ENCODE measurements at places on chromosomes 1 and 21.

DNA sequence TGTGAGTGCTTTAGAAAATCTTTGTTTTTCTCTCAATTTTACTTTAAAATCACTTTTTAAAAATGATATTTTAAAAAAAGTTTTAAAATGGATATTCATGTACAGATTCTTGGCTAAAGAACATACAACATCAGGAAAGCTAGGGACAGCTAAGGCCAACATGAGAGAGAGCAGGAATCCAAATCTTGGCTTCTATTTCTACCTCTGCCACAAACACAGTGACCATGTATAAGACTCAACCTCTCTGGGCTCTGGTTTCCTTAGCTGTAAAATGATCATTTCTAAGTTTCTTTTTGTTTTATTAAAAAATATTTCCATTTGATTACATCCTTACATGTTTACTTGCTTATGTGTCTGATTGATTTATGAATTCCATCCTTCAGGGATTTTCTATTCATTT, 1.2 kb downstream of the VCAM1 start:
- no peak for DNase-seq

DNA sequence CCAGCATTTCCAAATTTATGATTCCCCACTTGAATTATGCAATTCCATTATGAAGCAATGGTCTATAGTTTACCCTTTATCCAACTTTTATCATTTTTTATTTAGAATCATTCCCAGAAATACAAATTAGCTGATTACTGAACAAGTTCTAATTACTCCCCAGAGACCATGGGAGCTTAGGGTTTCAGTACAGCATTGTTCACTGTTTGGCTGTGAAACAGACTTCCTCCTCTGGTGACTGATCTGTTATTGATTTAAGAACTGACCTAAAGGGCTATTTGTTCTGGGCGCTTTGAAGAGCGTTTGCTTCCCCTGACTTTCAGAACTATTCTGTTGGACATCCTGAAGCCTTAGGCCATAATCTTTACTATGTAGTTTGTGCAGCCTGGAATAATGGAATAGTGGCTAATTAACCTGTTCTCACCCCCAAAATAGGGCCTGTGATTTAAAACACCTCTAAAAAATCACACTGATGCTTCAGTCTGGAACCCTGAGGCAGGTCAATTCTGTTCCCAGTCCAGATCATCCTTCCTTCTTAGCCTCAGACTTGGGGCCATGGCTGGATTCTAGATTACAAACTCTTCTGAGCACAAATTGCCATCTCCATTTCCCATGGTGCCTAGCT, 58.7 kb downstream of the ALG14 start:
- peak; percentile 34 for DNase-seq

- no peak for DNase-seq
Measured at GRCh38 chr1:54301497-54301896, 101.5 kb downstream of the MRPL37 start.

DNA sequence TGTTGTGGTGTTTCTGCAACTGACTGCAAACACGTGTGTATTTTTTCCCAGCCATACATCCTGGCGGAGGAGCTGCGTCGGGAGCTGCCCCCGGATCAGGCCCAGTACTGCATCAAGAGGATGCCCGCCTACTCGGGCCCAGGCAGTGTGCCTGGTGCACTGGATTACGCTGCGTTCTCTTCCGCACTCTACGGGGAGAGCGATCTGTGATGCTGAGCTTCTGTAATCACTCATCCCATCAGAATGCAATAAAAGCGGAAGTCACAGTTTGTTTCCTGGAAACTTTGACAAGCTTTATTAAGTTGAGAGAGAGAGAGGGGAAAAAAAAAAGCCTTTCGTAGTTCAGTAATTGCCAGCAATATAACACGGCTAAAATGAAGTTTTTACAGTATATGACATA, 32.7 kb upstream of the MTR start:
- peak; percentile 5 for DNase-seq

DNA sequence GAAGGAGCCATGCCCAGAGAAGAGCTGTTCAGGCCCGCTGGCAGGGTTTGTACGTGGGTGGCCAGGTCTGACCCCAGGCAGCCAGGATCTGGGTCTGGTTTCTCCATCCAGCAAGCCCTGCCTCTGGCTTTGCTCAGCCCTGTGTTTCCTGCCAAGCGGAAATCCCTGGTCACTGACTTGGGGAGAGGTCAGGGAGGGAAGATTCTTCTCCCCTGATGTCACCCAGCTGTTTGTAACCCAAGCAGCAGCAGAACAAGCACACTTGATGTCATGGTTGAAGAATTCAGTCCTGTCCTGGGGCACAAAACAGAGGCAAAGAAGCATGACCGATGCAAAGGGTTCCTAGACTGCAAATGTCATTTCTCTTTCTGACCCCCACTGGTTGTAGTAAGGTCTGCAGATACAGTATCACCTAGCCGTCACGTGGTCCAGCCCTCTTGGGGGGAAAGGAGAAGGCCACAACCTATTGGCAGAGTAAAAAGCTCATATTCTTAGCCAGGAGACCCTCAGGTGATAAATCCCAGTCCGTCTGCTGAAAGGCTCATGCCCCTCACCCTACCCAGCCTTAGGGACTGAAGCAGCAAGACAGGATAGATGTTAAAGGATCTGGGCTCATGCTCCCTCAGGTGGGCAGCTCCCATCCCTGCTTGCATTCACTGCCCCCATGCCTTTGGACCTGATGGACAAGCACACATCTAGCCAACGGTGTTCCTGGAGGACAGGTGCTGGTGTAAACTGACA, 120.9 kb downstream of the SYT2 start:
- DNase-seq = peak; percentile 99

DNA sequence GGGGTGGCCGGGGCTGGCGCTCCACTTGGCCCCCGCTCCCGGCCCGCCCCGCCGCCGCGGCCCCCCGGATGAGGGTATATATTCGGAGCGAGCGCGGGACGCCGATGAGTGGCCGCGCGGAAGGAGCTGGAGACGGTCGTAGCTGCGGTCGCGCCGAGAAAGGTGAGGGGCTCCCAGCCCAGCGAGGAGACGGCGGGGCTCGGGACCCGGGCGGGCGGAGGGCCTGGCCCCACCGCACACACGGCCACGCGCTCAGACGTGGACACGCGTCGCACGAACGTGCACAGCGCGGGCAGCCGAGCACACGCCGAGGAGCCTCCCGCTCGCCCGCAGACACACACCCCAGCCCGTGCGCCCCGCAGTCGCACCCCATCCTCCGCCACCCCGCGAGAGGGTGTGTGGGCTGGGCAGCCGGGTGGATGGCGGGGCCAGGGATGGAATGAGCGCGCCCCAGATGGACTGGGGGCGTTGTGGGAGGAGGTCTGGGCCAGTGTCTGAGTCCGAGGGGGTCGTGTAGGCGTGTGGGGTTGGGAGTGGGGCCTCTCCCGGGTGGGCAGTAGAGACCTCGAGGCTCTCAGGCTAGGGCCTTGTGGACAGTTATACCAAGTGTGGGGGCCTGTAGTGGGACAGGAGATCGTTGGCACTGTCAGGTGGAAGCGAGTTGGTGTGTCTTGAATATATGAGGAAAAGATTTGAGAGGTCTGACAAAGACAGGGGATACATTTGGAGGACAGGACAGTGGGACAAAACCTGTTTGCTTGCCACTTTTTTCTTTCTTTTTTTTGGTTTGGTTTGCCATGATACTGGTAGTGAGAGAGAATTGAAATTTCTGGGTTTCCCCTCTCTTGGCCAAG, at the start of gene UAP1:
UAP1 (plus strand) TSS at position 107 of the 854 bp plus-strand sequence. CDS start 4,347 bp downstream, outside the sequence.
- DNase-seq = no peak

- no peak for DNase-seq
Measured at GRCh38 chr1:91325456-91325855, 79.2 kb downstream of the HFM1 start.

DNA sequence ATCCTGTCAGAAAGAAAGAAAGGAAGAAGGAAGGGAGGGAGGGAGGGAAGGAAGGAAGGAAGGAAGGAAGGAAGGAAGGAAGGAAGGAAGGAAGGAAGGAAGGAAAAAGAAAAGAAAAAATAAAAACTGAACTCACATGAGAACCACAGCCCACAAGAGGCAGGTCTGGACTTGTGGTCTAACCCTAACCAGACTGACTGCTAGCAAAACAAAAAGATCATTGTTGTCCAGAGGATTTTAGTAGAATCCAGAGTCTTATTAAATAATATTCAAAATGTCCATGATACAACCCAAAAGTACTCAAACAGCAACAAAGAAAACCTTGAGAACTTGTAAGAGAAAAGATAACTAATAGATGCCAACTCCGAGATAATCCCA, 4.7 kb upstream of the ITGB2 start:
- DNase-seq = peak; percentile 48

DNA sequence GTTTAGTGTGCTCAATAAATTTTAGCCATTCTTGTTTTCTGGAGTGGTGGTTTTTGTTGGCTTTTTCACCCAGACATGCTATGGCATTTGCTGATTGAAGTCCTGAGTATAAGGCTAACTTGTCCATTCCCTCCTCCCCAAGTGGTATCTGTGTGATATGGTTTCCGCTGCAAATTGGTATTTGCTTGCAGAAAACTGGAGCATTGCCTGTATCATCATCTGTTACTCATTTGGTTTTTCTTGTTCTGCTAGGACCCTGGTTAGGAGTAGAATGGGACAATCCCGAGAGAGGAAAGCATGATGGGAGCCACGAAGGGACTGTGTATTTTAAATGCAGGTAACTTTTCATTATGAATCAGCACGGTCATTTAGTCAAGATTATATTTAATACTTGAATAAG, 34.0 kb downstream of the TBCE start:
- DNase-seq = peak; percentile 58

DNA sequence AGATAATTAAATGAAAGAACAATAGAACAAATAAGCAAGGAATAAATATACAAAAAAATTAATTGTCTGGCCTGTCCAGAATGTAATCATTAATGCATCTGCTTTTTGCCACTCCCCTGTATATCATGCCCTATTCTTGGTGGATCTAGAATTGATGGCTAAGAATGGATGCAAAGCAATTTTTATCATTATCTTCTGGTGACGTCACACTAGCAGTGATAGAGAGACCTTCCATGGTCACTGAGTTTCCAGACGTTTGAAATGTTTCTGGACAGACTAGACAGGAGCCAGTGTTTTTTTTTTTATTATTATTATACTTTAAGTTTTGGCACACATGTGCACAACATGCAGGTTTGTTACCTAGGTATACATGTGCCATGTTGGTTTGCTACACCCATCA, 563.0 kb downstream of the NEGR1 start:
- DNase-seq = no peak

DNA sequence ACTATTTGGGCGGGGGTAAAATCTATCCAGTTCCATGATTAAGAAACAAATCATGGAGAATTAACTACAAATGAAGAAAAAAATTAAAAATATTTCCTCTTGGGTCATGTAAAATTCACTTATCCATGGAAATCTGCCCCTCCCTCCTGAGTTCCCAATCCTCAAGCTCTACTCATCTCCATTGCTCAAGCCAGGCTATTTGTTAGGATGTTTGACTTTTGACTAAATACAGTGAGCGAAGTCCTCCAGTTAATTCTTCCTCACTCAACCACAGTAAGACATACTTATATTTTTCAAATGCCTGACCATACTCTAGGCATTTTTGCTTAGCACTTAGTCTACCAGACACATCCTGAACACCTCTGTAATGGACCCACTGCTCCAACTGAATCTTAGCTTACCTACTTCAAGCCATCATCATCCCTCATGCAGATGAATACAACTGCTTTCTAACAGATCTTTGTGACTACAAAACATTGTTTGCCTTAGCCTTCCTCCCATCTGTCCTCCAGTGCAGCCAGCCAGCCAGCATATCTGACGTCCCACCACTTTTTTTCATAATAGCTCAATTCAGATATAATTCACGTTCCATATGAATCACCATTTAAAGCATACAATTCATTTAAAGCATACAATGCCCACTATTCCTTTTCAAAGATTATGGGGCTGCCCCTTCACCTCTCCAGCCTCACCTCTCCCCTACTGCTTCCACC, 154.2 kb downstream of the RERE start:
- DNase-seq = peak; percentile 26

DNA sequence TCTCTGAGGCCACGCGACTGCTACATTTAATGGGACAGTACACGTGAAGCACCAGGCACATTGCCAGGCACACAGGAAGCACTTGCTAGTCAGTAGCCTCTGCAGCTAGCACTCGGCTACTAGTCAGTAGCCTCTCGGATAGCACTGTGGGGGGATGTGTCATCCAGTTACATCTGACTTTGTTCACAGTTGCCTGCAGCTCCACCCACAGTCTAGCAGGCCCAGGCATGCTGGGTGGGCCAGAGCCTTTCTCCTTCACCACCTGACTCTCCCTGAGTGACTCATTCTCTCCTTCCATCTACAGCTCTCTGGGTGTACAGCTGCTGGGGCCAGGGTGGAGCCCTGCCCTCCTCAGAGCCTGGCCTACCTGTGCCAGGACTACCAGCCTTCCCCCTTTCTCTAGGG, 51.5 kb downstream of the PTPRF start:
- peak; percentile 89 for DNase-seq

- no peak for DNase-seq
Measured at GRCh38 chr1:53084589-53084971, 22.6 kb downstream of the PODN start.

- peak; percentile 77 for DNase-seq
Measured at GRCh38 chr21:36141513-36141925, 6.6 kb downstream of the CBR3 start.

DNA sequence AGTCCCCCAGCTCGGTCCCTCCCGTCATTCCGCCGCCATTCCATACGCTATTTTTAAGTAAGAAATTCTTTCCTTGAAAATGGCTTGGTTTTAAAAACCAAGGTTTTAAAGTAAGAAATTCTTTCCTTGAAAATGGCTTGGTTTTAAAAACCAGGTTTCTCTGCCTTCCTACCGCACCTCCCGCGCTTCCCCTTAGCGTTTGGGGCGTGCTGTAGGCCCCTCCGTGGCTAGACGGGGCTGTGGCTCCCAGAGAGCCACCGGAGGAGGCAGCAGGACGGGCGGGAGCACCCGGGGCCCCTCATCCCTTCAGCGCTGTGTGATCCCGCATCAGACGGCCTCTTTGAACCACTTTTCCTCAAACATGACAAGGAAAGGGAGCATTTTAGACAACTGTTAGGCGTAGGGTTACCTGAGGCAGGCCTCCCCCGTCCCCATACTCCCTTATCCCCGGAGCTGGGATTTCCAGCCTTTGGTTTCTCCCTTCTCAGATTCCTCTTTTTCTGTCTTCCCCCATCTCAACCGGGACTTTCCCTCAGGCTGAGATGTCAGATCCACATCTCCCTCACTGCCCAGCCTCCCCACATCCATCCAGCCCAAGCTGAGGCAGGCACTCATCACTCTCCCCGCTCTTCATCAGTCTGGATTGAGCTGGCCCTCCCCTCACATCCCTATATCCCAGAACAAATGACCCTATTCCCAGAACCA, 541 bp upstream of the CD58 start:
- no peak for DNase-seq

GRCh38 chr1:21891081-21891480, 46.0 kb downstream of the HSPG2 start:
- no peak for DNase-seq

GRCh38 chr1:41215623-41216022, 26.5 kb downstream of the SCMH1 start:
- no peak for DNase-seq

GRCh38 chr1:116388122-116388521, 15.1 kb downstream of the ATP1A1 start:
- no peak for DNase-seq

- no peak for DNase-seq
Measured at GRCh38 chr1:227607336-227607898, 44.1 kb downstream of the ZNF678 start.

GRCh38 chr1:22412932-22413727, 38.5 kb upstream of the ZBTB40 start:
- peak; percentile 83 for DNase-seq
